ENCODE measurements at places on chromosomes 6 and 20. TPM values are rescaled to one million over a fixed set of nuclear protein-coding genes. Genes with fewer than 3 reads are reported as not detected.

ERVFRD-1 gene
- not detected for total RNA-seq

ZSWIM3 gene
- total RNA-seq = 6.8 TPM

GRCh38 chr20:15812696-15813095 lies 760.6 kb downstream of the KIF16B start:
- DNase-seq = no peak

- peak; percentile 40 for DNase-seq
Observed at GRCh38 chr20:64142590-64142989, 21.7 kb upstream of the MYT1 start.

GRCh38 chr6:3297006-3297405 lies 38.3 kb downstream of the PSMG4 start:
- DNase-seq = no peak

Data from H1 (cell line).